ENCODE measurements at places on chromosomes 2 and 18.

- DNase-seq: peak; percentile 66
Measured at GRCh38 chr2:14903709-14904374, 271.3 kb downstream of the LRATD1 start.

DNA sequence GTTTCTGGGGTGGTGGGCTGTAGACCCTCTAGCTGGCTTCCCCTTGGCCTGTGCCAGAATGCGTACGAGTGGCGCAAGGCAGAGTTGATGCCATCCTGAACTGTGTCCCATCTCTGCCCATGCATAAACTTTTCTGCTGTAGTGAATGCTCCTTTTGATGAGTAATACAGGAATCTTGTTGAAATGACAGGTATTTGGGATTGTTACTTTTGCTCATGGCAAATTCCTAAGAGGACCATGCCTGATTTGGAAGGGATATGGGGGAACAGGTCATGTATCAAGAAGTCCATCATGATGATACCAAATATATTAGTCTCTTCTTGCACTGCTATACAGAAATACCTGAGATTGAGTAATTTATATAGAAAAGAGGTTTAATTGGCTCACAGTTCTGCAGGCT, 648.0 kb downstream of the SLC4A3 start:
- DNase-seq: no peak

GRCh38 chr2:218870984-218871344, 9.7 kb upstream of the WNT10A start:
- DNase-seq: no peak

GRCh38 chr18:59276047-59276446, 2.8 kb upstream of the RAX start:
- no peak for DNase-seq

DNA sequence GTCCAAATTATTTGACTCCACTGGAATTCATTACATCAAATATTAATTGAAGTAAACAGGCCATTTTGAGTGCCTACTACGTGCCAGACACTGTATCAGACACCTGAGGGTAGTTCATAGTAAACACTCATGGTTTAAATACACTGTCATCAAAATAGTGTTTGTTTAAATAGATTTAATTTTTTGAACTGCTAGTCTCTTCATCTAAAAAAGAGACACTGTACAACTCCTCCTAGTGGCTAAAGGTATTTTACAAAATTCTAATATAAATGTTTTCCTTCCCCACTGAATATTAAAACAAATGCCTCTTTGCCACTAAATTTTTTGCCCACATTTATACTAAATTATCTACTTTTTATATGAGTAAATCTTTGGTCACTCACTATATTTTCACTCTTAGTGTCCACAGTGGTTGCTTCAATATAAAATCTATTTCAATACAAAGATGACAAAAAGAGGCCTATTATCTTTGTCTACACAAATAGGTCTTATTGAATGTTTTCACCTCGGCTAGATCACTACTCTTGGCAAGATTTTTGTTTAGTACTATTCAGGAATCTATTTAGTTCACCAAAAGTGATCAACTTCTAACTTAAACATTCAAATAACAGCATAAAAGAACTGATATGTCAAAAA, 122.1 kb downstream of the TMEM247 start:
- no peak for DNase-seq

DNA sequence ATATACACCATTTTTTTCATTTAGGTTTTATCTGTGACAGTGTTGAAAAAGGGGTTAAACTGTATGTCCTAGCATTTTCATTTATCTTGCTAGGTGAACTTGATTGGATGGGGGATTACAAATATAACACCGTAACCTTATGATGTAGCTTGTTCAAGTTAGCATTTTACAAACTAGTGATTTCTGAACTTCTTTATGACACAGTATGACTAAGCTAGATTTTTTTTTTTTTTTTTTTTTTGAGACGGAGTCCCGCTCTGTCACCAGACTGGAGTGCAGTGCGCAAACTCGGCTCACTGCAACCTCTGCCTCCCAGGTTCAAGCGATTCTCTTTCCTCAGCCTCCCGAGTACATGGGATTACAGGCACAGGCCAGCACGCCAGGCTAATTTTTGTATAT, 47.1 kb downstream of the KCMF1 start:
- DNase-seq: no peak

DNA sequence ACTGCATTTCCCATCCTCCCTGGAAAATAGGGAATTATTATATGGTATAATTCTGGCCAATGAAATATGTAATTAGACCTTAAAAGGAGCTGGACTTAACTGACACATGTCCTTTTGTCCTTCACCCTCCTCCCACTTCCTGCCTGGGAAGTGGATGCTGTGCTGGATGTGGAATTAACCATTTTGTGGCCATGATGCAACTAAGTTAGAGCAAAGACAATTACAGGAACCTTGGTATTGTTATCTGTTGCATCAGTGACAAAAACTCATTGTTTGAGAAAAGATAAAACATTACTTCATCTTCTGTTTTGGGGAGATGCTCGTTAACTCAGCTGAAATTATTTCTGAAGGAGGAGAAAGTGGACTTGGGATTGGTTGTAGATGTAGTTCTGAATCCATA, 227.7 kb upstream of the BOD1L2 start:
- no peak for DNase-seq

GRCh38 chr2:139214801-139215200, 434.6 kb upstream of the NXPH2 start:
- no peak for DNase-seq

DNA sequence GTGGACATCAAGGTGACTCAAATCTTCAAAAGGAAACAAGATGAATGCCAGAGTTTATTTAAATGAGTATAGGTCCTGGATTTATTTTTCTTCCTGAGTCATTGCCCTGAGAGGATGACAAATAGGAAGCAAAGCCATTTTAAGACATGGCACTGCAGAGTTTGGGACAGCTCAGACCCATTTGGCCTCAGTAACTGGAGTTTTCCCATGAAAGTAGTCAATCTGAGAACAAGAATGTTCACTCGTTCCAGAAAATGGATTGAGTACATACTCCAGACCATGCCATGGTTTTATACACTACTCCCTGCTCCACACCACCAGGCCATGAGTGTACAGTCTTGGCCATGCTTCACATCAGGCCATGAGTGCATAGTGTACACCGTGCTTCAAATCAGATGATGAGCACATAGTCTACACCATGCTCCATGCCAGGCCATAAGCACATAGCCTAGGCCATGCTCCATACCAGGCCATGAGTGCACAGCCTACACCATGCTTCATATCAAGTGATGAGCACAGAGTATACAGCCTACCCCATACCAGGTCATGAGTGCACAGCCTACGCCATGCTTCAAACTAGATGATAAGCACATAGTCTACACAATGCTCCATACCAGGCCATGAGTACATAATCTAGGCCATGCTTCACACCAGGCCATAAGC, 202.4 kb downstream of the FBXO15 start:
- DNase-seq: no peak

DNA sequence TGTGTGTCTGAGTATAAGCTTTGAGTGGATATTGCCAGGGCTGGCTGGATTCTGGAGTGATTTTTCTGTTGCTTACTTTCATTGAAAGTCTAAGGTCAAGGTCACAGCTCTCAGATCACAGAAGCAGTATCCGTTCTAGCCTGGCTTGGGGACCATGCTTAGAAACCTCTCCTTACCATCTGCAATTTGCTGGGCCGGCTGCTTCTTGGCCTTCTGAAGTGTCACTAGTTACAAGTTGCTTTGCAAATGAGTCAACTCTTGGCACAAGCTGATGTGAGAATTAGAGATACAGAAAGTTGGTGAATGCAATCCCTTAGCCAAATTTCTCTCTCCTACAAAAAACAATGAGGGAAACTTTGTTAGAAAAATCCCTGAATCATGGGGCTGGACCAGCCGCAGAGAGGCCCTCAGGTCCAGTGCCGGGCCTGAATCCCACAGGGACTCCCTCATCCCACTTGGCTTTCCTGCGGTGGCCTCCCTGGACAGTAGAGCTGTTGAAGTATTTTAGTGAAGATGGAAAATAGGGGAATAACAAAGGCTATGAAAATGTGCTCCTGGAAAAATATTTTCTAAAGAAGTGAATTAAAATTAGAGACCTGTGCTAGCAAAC, 92.7 kb upstream of the CNGA3 start:
- DNase-seq: no peak

DNA sequence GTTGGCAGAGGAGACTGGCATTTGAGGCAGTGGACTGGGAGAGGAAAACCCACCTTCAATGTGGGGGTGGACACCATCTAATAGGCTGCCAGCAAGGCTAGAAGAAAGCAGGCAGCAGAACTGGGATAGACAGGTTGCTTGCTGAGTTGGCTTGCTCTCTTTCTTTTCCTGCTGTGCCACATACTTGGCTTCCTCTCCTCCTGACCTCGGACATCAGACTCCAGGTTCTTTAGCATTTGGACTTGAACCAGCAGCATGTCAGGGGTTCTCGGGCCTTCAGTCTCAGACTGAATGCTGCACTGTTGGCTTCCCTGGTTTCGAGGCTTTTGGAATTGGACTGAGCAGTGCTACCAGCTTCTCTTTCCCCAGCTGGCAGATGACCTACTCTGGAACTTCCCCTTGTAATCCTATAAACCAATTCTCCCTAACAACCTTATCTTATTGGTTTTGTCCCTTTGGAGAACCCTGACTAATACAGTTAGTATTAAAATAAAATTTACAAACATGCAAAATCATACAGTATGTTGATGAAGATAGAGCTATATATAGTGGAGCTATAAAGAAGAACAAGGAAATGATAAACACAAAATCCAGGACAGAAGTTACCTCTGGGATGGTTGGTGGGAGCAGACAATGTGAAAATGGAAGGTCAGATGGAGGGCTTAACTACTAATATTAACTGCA, 15.9 kb downstream of the DSEL start:
- no peak for DNase-seq

DNA sequence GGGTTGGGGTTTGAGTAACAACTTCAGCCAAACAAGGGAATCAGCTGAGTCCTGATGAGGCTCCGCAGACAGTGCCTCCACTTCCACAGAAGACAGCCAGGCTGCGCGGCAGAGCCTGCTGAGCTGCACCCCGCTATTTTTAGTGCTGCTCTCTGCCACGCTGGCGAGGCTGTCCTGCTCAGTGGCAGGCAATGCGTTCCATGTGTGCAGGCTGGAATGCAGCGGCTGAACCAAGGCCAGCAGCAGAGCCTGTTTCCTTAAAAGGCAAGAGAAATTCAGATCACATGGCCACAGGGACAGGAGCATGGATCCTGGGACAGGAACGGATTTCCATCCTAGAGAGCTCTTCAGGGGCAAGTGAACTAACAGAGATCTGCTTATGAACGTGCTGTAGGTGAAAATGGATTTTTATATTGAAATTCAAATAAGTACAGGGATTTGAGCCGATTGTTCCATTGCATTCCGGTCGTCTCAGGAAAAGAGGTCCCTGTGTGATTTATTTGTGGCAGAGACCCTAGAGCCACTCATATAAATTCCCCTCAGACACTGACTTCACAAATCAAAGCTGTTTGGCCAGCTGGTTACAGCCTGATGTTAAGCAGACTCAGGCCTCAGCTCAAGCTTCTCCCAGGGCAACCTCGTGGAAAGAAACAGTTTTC, 98.7 kb downstream of the COL6A3 start:
- no peak for DNase-seq

GRCh38 chr2:168134485-168134884, 112.9 kb downstream of the STK39 start:
- DNase-seq: no peak

GRCh38 chr18:77077941-77078689, 54.5 kb downstream of the MBP start:
- DNase-seq: no peak

- DNase-seq: no peak
Measured at GRCh38 chr2:205808486-205809121, 126.3 kb downstream of the NRP2 start.

DNA sequence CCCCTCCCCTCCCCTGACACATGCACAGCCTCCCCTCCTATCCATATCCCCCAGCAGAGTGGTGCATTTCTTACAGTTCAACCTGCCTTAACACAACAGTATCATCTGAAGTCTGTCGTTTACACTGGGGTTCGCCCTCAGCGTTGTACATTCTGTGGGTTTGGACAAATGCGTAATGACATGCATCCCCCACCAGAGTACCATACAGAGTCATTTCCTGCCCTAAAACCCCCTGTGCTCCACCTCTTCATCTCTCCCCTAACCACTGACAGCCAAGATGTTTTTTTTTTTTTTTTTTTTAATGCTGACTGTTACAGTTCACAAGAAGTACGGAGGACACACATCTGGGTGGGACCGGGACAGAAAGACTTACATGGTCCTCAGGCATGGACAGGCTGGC, 22.6 kb downstream of the POMC start:
- DNase-seq: peak; percentile 37

DNA sequence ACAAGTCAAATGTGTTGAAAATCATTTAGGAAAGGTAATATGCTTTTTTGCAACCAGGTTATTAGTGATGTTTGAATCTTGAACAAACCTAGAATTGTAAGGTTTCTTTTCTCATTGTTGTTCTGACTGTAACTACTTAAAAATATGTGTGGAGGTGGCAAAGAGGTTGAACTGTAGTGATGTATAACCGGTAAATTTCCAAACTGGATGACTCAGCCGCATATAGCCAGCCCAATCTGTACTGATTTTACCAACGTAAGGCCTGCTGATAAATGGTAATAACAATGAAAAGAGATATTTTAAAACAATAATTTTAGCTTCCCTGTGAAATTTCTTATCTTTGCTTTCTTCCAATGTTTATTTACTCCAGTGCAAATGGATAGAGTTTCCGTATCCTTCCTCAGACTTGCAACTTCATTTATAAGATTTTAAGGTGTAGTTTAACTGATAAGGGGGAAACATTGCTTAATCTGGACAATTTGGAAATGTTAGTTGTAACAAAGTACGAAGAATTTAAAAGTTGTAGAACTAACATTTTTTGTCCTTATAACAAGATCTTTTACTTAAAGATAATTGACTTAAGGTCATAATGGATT, 1170.4 kb upstream of the ZEB2 start:
- no peak for DNase-seq

DNA sequence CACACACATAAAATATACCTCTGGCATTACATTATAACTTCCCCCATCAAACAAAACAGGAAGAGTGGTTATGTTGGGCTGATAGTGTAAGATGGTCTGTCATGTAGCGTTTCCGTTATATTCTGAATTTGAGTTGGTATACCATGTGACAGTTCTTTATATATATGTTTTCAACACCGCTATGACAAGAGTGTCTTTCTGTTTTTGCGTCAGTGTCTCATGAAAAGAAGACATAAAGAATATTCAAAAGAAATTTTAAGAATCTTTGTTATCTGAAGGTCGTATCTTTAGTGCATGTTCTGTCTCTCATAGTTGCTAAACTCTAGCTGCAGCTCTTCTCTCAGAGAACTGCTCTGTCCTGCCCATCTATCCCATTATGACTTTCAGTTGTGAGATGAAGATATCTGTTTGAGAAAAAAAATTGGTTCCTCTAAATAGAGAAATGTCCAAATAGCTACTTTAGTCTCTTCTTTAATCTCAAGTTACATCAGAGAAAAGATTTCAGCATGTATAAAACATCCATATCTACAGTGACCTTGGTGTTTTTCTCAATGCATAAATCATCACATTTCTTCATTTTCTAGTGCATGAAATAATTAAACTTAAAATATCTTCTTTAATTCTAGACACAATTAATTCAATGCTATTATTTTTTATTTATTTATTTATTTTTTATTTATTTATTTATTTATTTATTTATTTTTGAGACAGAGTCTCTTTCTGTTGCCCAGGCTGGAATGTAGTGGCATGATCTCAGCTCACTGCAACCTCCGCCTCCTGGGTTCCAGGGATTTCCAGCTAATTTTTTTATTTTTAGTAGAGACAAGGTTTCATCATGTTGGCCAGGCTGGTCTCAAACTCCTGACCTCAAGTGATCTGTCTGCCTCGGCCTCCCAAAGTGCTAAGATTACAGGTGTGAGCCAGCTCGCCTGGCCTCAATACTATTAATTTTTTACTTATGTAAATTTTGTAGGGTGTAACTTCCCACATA, 24.3 kb upstream of the PSME4 start:
- DNase-seq: no peak
